ENCODE measurements at places on chromosomes 5 and 9.
A peak's percentile ranks its signal among the peaks of the same experiment; 100 is the strongest.

DNA sequence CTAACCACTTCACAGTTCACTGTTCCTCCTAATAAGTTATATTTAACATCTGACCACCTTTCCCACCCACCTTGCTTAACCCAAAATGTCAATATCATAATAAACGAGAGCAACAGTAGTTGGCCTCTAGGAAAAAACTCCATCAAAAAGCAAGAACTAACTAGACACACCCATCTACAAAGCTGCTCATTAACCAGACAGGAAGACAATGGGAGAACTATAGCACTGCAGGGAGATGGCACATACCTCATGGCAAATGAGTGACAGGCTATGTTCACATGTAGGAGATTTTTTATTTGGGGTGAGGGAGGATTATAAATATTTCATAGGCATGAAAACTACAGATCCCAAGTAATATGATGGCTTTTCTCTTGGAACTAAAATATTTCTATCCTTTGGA is 23.6 kb upstream of the CDK5RAP2 start:
- DNase-seq: no peak

DNA sequence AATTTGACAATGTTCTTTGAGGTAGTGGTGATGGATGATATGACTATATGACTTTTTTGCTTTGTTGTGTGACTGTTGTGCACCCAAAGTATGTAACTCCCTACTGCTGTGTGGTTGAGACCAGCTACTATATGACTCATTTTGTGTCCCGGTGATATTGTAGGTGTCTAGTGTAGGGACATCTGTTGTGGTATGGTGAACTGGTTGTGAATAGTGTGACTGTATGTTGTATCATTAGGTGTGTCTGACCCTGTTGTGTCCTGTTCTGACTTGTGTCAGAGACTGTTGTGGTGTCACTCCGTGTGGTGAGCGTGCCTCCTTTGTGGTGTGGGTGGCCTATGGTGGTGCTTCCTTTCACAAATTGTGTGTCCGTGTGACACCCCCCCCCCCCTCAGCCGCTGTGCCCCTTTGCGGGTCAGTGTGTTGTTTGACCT is 11.2 kb upstream of the CXXC5 start:
- DNase-seq: no peak

DNA sequence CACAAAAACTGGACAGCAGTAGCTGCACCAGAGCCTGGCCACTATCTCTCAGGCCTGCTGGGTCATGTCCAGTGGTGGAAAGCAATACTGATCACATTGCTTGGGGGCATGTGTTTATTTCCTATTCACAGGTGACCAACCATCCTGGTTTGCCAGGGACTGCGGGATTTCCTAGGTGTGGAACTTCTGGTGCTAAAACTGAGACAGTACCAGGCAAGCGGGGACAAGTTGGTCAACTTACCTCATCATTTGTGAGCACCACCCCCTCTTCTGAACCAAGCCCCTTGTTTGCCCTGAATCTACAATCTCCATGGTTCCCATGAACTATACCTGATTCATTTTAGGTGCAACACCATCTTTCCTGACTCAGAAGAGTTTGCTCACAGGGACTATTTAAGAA is 81.3 kb downstream of the TNC start:
- no peak for DNase-seq

DNA sequence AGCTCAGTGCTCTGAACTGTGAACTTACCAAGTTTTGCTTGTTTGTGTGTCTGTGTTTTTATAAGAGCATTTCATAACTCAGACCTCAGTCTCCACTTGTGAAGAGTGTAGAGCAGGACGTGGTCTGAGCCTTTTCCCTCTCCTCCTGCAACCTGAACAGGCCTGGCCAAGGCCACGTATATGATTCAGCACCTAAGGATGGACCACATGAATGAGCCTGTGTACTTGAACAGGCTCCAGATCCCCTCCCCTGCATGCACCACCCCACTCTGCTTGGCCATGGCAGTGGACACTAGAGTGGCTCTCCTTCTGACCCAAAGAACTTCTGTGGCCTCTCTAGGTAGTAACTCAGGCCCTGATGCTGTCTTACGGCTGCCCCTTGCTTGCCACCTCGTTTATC is 125.9 kb upstream of the FSTL4 start:
- no peak for DNase-seq

DNA sequence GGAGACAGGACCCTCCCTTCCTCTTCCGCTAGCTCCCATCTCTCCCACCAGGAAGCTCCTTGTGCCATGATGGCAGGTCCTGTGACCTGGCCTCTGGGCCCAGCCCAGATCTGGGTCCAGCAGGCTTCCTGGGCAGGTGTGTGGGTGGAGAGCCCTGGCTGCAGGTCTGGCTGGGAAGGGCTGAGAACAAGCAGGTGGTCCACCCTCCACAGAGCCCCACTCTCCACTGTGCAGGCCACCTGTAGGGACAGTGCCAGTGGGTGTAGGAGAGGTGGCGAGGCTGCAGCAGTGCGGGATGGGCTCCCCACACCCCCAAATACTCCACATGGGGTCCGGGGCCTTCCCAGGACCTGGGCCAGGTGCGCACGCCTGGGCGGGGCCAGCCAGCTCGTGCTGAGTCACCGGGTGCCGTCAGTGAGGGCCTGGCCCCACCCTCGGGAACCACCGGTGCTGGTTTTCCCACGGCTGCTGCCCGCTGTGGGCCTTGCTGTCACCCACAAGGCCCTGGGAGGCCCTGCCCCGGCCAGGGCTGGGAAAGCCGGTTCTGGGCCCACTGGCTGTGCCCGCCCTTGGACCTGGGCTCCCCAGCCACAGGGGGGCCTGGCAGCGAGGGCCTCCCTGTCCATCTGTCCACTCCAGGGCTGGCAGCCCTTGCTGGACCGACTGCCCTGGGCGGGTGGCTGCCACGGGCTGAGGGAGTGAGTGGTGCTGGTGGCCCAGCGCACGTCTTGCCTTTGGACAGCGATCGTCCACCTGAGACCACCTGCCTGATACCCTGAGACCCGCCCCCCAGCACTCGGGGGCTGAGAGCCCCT is 9.3 kb upstream of the NRARP start:
- peak; percentile 65 for DNase-seq

DNA sequence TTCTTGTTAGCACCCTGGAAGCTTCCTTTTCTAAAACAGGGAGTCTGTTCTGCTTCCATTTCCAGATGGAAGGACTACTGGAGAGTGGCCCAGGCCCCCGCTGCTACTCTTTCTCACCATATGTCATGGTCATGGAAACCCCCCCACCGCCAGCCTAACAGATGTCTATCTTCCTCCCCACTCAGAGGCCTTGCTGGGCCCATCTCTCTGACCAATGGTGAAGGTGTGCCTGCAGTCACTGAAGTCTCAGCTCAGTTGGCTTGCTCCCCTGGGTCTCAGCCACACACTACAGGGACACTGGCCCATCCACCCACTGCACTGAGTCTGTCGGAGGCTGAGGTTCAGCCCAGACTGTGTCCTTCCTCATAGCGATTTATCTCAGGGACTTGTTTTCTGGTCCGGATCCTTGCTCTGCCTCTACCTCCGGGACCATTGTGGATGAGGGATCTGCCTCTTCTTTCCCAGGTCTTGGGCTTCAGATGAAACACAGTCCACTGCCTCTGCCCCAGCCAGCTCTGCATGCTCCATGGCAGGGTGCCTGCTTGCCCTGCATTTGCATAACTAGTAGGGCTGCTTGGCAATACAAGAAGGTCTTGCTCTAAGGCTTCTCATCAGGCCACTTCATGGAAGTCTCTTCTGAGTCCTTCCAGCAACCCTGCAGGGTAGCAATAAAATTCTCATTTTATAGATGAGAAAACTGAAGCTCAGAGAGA is 30.8 kb downstream of the GALNT12 start:
- DNase-seq: no peak

DNA sequence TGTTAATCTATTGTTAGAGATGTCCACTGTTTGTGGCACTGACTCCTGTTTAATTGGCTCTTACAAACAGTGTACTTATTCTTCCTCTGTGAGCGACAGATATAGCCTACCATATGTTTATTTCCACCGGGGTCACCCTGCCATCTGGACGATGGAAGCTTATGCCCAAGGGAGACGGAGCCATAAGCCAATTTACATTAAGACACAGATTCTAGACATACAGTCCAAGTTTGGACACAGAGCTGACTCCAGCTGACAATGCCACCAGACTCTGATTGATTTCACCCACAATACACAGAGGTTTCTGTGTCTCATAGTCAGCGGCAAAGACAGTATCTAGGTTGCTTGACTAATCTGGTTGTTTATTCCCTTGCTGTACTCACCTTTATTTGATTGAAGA is 198.9 kb downstream of the ENC1 start:
- no peak for DNase-seq

DNA sequence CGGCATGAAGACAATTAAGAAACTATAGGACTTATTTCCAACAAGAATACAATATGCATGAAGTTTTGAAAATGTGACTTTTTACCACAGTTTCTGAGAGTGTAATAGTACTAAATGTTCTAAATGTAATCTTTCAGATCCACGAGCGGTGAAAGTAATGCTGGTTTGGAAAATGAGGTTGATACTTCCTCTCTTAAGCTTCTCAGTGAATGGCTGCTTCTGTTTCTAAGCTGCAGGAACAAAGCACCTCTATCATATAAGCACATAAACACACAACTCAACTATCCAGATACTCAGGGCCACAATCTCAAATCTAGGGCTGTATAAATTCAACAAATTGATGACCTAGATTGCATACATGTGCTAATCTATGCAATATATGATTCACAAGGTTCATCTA is 78.3 kb downstream of the LIFR start:
- DNase-seq: no peak

- DNase-seq: peak; percentile 72
Observed at GRCh38 chr5:612498-613424, 621 bp downstream of the CEP72 start.

- DNase-seq: peak; percentile 57
Observed at GRCh38 chr9:71285191-71285656, 163.8 kb upstream of the TRPM3 start.

GRCh38 chr5:19987612-19988361 is at the start of gene CDH18:
TSS of gene CDH18 (minus strand) at chr5:19988200. CDS start at chr5:19838986, 149,214 bp downstream.
- DNase-seq: peak; percentile 77

DNA sequence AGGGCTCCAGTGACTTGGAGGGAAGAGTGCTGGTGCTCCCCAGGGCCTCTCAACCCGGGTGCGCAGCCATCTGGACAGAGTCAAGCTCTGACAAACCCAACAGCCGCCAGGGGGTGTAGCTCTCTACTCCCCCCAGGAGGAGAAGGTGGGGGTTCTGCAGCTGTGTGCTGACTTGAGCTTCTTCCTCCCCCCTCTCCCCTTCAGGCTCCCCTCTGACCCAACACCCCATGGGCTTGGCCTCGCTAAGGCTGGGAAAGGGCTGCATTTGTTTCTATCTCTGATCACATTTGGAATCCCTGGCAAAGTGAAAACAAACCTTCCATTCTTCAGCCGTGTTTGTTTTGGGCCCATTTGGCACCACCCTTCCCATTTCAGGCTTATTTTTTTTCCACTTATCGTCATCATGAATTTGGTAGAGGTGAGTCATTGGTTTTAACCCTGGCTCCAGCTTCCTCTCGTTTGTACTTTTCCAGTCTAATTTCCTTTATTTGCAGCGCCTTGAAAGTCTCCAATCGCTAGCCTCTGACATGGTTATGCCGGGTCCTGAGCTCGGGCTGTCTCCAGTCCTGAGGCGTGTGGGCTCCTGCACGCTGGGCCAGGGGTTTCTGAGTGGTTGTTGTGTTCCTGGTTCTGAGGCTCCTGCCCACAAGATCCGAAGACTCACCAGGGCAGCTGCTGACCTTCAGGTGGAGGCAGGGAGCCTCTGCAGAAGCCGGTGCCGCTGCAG is 36.1 kb downstream of the DAP start:
- no peak for DNase-seq

DNA sequence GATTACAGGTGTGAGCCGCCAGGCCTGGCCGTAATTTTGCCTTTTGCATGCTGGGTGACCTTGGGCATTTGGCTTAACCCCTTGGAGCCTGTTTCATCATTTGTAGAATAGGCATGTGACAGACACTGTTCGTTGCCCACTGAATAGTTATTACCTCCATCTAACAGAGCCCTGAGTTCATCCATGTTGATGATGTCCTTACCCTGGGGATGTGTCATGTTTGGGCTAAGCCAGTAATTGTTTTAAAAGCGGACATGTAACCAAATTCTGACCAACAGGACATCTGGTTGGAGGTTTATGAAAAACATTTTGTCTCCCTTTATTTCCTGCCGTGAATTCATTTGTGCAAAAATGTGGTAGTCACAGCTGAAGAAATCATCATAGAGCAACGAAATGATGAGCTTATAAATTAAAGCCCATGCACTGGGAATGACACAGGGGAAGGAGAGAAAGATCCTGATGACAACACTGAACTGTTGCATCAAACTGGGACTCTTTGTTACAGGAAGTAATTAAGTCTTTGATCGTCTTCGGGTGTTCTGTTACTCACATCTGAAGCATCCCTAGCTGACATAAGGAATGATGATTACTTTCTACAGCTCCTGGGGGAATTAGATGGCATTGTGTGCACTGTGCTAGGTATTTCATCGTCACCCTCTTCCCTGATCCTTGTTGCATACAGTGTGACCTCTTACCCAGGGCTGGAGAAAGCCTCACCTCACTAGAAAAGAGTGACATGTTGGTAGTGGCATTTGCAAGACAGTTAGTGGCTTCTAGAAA is 117.8 kb downstream of the FGF18 start:
- DNase-seq: no peak

DNA sequence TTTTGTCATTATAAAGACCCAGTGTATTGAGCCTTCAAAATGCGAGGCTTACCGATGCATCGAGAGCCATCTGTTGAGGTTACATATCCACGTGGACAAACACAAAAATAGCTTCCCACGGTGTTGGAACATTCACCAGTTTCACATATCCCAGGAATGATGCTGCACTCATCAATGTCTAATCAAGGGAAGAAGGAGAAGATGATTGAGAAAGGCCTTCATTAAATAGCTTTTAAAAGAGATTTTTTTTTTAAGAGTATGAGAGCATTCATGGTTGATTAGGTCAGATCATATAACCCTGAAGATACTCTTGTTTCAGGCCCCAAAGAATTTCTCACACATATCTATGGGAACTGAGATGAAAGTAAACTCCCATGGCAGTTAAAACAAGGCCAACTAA is 129.4 kb downstream of the FBN2 start:
- no peak for DNase-seq

- DNase-seq: no peak
Observed at GRCh38 chr9:35741740-35742139, 7.3 kb downstream of the GBA2 start.

DNA sequence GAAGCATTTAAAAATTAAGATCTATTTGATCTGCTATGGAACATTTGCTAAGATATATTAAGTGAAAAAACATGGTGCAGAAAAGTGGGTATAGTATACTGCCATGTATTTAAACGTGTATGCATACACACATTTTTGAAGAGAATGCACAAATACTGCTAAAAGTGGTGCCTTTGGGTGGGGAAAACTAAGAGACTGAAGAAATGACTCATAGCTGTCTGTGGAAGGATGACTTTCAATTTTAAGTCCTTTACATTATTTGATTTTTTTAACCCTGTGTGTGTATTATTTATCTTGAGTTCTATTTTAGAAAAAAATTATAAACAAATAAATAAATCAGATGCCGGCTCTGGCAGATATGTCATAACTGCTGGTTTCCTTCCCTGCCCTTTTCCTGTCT is 120.7 kb upstream of the SLIT3 start:
- no peak for DNase-seq

GRCh38 chr5:112586596-112587062 is 151.1 kb upstream of the APC start:
- no peak for DNase-seq

All from NCI-H1417 (cell line).